Activated gamma-delta T cell (primary cell): ENCODE measurements at places on chromosomes 4 and X.

- DNase-seq, result no peak
Observed at GRCh38 chr4:96164814-96165351, 325.0 kb downstream of the PDHA2 start.

DNA sequence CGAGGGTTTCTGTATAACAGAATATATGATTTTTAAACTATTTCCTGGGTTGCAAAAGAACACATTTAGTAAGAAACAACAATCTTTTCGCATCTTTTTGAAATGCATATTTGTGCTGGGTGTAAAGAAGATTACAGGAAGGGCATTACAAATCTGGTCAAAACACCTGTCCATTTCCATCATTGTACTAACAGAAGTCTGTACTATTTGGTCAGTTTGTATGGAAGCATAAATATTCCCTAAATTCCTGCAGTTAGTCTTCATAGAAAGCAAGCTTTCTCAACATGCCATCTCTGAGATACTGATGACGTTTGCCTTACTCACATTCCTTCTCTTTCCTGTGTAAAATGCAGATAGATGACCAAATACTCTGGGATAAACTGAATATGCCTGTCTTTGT, 203.3 kb downstream of the NWD2 start:
- no peak for DNase-seq

- DNase-seq, result no peak
Observed at GRCh38 chr4:4593596-4594284, 51.9 kb upstream of the STX18 start.

DNA sequence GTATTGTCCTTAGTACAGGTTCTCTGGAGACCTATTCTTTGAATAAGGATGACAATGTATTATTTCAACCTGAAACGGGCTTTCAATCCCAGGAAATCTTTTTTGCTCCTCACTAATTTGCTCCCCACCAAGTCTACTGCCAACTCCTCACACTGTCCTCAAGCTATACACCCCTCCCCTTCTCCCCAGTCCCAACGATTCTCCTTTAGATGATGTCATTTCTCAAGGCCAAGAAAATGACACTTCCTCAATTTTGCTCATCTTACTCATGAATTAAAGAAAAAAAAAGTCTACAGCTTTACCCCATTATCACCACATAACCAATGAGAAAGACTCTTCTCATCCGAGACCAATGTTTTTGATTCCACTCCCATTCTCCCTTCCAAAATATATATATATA, 20.6 kb downstream of the AP1S2 start:
- no peak for DNase-seq

- DNase-seq, result no peak
Observed at GRCh38 chr4:122930862-122931261, 8.5 kb upstream of the NUDT6 start.
